ENCODE measurements at places on chromosomes 12 and 14. TPM values are rescaled to one million over a fixed set of nuclear protein-coding genes. Genes with fewer than 3 reads are reported as not detected.

DNA sequence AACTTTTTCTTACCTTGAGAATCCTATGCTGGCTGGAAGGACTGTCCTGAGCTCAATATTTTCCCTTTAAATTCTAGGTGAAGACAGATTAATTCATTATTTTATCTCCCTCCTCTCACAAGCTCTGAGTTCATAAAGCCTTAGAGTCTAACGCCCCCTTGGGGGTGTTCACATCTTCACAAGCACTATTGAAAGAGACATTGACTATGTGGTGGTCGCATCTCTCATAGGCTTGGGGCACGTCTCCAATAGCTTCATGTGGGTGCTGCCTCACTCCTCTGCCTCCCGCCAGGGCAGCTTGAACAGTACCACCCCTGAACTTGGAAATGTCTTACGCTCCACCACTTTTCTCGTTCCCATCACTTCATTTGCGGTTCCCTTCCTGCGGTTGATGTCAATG is 106.2 kb downstream of the UNC79 start:
- DNase-seq, result no peak

- DNase-seq, result peak; percentile 42
These were observed 238.5 kb downstream of the GPHN start for GRCh38 chr14:66746316-66747006.

DNA sequence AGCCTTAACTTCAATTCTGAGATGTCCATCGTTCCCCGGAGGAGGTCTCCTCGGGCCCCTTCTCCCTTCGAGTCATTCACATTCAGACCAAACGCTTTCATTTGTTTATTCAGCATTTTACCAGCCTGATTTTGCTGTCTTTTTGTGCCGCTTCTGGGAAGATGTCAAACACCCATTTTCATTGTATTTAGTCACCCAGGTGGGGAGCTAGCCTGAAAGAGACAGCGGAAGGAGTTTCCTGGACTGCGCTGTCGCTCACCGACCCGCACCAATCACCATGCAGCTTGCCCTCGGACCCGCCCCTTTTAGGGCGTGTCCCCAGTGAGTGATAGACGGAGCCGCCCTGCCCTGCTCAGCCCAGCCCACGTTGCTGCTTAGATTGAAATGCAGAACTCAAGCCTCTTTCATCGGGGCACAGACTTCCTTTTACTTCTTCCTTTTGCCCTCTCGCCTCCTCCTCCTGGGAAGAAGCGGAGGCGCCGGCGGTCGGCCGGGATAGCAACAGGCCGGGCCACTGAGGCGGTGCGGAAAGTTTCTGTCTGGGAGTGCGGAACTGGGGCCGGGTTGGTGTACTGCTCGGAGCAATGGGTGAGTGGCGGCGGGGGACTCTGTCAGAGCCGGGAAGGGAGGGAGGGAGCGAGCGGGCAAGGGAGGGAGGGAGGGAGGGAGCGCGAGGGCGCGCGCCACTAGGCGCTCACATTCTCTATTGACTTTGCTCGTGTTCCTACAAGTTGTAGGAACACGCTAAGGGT is at the start of gene PAX9:
TSS of gene PAX9 (plus strand) at position 355 of the 752 bp plus-strand sequence. CDS start at position 585, 230 bp downstream.
- peak; percentile 25 for DNase-seq

GRCh38 chr12:52147964-52148463 is 43.8 kb downstream of the KRT80 start:
- no peak for DNase-seq

GRCh38 chr12:91172096-91172495 is 10.5 kb downstream of the DCN start:
- DNase-seq, result no peak

DNA sequence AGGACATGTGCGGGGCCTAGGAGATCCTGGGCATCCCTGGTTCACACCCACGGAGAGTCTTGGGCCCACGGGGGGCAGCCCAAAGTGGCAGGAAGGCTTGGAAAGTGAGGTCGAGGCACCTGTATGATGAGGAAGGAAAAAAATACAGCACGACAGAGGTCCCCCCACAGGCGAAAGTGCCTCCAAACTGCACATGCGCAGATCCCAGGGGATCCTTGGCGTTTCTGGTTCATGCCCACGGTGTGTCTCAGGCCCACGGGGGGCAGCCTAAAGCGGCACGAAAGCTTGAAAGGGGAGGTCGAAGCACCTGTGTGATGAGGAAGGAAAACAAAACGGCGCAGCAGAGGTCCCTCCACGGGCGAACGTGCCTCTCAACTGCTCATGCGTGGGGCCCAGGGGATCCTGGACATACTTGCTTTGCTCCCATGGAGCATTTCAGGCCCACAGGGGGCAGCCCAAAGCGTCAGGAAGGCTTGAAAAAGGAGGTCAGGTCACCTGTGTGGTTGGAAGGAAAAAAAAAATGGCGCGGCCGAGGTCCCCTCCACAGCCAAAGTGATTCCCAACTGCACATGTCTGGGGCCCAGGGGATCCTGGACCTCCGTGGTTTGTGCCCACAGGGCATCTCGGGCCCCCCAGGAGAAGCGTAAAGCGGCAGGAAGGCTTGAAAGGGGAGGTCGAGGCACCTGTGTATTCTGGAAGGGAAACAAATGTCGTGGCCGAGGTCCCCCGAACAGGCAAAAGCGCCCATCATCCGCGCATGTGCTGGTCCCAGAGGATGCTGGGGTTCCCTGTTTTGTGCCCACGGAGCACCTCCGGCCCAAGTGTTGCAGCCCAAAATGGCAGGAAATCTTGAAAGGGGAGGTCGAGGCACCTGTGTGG is 582.6 kb downstream of the ALG10 start:
- DNase-seq, result no peak

DNA sequence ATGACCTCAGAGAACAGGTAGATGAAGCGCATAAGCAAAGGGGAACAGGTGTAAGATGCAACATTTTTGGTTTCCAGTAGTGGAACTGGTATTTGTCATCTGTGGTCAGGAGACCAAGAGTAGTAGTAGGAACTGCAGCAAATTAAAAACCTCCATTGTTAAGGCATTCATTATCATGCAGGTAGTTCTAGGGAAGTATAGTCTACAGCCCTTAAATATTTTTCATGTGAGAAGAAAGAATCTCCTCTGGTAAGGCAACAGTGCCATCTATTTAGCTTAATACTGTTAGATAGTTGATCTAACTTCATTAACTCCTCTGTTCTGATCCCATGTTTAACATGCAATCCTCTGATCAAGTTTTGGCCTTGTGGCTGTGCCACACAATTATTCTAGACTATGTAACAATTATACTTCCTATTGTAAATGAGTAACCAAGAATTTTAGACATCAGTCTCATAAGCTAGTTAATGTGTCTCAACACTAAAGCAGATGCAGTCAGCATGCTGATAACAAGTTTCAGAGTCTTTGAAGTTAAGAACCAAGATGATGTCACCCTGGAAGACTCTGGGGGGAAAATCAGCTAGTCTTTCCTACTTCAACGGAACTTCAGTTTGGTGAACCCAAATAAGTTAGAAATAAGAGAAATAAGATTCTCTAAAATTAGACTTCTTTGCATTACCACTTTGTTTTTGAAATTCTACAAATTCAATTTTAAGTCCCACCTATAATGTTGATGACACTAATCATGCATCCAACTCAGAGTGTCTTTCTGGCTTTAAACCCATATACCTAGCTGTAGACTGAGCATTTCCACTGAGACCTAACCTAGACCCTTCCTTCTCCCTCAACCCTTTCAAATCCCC is 70.9 kb downstream of the STXBP6 start:
- no peak for DNase-seq

- peak; percentile 99 for DNase-seq
These were observed 199.5 kb downstream of the ANO6 start for GRCh38 chr12:45415393-45415817.

- DNase-seq, result no peak
These were observed 17.5 kb downstream of the AREL1 start for GRCh38 chr14:74695406-74695805.

GRCh38 chr12:34305176-34305575 is 282.9 kb downstream of the ALG10 start:
- no peak for DNase-seq

- DNase-seq, result peak; percentile 77
These were observed at the start of gene HOXC5 for GRCh38 chr12:54032627-54033100. TSS of gene HOXC5 (plus strand) at chr12:54033050. CDS start at chr12:54033123, 73 bp downstream.

GRCh38 chr12:32049956-32050355 is 56.7 kb upstream of the BICD1 start:
- DNase-seq, result no peak

- no peak for DNase-seq
These were observed 312.5 kb upstream of the PDE3A start for GRCh38 chr12:20055856-20056255.

GRCh38 chr12:89845767-89846166 is 137.1 kb upstream of the ATP2B1 start:
- DNase-seq, result no peak

DNA sequence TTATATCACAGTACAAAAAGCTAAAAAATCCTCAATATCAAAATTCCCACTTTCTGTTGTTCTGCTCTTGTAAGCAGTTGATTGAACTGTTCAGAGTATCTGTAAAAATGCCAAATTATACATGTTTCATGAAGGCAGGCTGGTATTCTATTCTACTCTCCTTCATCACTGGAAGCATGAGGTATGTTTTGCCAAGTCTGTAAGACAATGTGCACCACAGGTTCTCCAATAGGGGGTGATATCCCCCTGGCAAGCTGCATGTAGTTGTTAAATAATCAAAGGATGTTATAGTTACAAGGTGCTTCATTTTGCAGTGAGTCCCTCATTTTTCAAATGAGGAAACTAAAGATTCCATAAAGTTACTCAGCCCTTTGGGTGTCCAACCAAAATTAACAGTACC is 15.1 kb upstream of the NEK9 start:
- no peak for DNase-seq

- no peak for DNase-seq
These were observed 15.4 kb upstream of the BCL11B start for GRCh38 chr14:99287269-99287942.

GRCh38 chr12:130754234-130754901 is 38.3 kb upstream of the RIMBP2 start:
- no peak for DNase-seq

Gene C12orf50
- not detected for polyA plus RNA-seq

Gene CCDC38
- not detected for polyA plus RNA-seq

Gene SIX4
- polyA plus RNA-seq, result 2.6 TPM

All from foreskin keratinocyte (primary cell).